ENCODE measurements at places on chromosomes 2 and 18.

GRCh38 chr2:130911996-130912395 is 75.3 kb downstream of the ARHGEF4 start:
- DNase-seq: no peak

GRCh38 chr2:56217106-56217505 is 33.3 kb downstream of the CCDC85A start:
- peak; percentile 12 for DNase-seq

- DNase-seq: peak; percentile 24
These were observed 1037.2 kb upstream of the ACVR2A start for GRCh38 chr2:146807568-146808168.

DNA sequence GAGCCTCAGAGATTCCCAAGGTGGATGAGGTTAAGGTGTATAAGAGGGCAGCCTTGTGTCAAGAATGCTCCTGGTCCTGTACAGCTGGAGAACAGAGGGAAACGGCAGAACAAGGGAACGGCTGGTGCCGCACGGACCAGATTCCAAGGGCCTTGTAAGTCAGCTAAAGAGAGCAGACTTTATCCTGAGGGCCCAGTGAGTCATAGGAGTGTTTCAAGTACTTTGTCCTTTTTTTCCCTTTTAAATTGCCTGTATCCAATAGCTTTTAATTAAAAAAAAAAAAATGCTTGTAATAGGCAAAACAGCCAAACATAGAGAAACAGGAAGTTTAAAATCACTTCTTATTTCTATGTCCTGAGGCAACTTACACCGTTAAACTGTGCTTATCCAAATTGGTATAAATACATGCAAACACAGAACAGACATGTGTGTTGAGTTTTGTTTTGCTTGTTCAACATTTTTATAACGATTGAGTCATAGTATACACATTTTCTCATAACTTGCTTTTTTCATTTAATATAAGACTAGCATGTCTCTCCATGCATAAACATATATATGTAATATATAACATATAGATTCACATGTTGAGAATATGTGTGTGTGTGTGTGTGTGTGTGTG is 42.1 kb upstream of the EVA1A start:
- no peak for DNase-seq

- no peak for DNase-seq
These were observed 99.0 kb upstream of the LTBP1 start for GRCh38 chr2:32847734-32848133.

DNA sequence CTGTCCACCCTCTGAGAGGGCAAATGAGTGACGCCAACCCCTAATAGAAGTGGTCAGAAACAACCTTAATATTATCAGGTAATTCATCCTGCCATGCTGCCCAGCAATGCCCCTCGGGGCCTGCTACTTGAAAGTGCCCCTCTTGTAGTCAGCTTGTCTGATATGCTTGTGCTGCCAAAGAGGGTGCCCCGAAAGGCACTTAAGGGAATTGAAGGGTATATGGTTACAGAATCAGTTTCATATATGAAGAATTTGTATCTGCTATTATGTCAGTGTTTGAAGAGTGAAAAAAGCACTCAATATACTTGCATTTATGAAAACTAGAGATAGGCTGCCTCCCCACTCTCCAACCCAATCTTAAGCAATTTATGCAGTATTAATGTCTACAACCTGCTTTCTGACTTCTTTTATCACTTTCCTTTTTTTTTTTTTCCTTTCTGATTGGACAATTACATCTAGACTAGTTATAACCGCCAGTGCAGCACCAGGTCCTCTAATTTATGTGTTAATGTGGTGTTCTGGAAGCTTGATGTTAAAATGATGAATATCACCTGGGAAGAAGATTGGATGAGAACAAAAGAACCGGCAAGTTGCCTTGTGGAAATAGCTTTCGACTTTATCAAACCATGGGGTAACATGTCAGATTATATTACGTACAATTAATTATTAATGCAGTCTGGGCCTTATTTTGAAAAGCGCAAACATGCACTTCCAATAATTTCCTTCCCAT is 646.9 kb upstream of the ACVR2A start:
- DNase-seq: no peak

- no peak for DNase-seq
These were observed 31.3 kb upstream of the EVA1A start for GRCh38 chr2:75592030-75592429.

- DNase-seq: no peak
These were observed 415.9 kb downstream of the EPHA4 start for GRCh38 chr2:221156062-221156734.

GRCh38 chr18:676069-676468 is 18.6 kb downstream of the TYMS start:
- no peak for DNase-seq

DNA sequence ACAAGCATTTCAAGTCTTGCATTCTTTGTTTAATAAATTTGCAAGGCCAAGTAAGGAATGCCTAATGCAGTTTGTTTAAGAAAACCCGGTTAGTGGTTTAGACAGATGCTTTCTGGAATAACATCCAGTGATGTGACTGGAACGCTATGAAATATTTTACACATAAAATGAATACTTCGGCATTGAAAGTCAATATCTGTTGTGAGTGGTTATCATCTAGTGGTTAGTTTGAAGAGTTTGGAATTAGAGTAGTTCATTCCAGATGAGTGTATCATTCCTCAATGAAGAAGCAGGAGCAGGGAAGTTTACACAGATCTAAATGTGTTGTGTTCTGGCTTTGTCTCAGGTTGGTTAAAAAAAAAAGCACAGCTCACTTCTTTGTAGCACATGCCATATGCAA is 608.0 kb upstream of the PIK3C3 start:
- DNase-seq: no peak

GRCh38 chr2:190863946-190864345 is 16.7 kb upstream of the GLS start:
- no peak for DNase-seq

DNA sequence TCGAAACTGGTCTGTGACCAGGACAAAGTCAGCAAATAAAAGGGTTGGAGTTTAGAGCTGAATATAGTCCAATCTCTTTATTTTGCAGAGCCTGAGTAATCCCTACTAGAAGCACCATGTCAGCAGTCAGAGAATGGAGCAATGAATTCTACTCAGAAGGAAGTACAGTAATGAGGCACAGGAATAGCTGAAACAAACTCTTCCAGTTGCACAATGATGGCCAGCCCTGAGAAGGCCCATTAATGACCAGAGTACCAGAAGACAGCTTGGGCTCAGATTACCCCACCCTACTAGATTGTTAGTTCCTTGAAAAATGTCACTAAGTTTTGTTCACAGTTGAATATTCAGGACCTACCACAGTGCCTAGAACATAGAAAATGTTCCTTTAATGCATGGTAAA is 40.3 kb upstream of the SCG2 start:
- DNase-seq: no peak

DNA sequence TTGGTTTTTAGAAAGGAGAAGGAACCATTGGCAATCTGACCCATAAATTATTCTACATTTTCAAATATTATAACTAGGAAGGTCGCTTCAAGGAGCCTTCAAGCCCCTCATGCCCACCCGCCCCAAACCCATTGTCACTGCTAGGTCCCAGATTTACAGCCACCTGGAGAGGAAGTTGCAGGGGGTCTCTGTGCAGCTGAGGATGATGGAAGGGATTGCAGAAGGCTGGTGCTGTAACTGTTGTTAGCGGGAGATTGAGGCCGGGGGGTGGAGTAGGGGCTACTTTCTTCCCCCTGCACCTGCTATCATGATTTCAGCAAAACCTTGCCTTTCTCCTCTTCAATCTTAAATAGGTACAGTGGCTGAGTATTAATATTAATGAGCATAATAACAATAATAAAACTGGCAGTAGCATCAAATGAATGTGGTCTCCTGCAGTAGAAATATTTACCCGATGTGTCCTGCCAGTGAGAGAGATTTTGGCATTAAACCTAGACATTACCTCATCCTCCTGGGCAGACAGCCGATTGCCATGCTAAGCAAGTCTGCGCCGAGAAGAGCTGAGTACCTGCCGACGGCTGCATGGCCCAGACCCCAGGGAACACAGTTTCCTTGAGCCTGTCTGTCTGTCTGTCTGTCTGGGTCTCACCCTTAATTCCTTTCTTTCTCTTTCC is 225.4 kb downstream of the FAM210A start:
- DNase-seq: no peak

- no peak for DNase-seq
These were observed 600.3 kb upstream of the GCFC2 start for GRCh38 chr2:76310894-76311633.

DNA sequence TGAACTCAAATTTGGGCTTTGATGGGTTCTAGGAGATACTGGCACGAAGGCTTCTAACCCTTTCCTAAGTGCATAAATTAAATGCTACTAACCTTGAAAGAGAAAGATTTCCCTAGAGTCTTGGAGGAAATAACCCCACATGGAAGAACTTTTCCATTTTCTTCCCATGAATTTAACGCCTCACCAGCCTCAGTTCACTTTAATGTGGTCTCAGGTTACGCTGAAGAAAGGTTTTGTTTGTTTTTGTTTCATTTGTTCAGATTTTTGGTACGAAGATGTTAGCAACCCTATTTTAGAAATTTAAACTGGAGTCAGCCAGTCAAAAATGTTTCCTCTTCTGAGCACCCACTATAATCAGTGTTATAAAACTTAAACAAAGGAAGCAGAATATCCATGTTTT is 30.7 kb downstream of the METTL4 start:
- DNase-seq: no peak

DNA sequence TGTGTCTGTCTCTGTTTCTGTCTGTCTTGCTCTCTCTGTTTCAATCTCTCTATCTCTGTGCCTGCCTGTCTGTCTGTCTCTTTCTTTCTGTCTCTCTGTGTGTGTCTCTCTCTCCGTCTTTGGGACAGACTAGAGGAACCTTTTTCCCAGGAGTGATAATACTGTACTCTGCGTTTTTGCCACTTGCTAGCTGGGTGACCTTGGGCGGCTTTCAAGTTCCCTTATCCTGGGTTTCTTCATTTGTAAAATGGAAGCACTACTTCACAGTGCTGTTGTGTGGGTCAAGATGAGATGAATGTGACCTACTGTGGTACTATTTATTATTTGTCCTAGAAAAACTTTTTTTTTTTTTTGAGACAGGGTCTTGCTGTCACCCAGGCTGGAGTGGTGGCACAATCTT is 42.4 kb downstream of the HPCAL1 start:
- no peak for DNase-seq

GRCh38 chr2:20027705-20028434 is 15.4 kb upstream of the MATN3 start:
- DNase-seq: no peak

GRCh38 chr18:74582642-74583041 is 15.0 kb upstream of the ZNF407 start:
- DNase-seq: no peak

DNA sequence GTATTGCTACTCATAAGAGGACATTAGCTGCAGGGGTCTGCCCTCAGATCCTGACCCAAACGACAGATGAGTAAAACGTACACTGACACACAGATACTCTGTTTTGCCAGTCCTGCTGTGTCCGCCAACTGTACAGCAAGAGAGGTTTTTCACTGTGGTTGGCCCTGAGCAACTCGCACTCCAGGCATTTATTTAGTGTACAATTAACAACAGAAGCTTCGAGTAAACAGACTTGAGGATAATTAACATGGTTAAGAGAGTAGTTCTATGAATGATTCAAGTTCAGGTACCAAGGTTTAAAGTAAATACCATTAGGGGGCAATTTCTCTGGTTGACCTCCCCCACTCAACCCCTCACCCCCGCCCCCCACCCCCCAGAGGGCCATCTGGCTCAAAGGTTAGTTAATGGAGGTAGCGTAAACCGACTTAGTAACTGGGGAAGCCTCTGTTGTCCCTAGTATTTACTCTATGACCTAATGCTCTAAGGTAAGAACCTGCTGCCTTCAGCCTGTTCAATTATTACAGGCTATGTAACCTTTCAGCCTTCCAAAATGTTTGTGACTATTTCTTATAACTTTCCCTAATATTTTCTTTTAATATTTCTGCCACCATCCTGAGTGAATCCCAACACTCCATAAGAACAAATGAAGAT is 103.9 kb upstream of the XIRP2 start:
- DNase-seq: no peak

DNA sequence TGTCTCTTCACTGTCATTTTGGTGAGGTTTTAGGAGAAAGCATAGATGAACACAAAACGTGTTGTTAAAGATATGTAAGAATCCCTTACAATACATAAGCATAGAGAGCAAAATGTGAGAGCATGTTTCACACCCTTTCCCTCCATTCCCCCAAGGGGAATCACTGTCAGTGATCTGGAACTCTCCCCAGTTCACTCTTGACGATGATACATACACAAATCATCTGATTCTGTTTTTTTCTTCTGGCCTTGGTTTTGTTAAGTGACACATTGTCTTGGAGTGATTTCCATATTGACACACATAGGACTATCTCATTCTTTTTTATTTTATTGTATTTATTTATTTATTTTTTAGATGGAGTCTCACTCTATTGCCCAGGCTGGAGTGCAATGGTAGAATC is 53.7 kb upstream of the TANC1 start:
- no peak for DNase-seq

DNA sequence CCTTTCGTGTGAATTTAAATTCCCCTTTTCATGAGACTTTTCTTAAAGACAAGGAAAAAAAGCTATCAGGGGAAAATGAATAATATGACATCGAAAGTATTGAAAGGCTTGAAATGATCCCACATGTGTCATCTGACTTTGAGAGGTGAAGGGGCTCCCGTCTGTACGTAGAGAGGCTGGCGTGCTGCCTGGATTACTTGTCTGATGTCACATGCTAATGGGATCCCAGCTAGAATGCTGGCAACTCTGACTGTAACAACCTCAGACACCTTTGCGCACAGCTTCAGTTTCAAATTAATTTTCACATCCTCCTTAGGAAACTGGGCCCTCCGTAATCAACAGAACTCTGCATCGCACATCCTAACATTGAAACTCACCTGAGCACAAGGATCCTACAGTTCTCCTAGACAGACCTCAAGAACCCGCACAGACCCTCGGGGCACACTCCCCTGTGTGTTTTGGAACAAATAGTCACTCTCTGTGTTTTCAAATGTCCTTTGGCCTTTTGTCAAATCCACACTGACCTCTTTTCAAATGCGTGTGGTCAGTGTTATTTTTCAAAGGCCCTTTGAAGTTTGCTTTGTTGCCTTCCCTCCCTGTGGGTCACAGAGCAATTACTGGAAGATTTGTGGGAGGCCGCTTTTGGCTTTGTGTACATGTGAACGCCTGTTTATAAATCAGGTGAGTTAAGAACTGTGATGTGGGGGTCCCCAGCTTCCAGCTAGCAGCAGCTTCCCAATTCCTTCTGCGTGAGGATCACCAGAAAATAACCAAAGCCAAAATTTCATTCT is 65.9 kb downstream of the IL1R2 start:
- DNase-seq: no peak

- no peak for DNase-seq
These were observed 191.3 kb upstream of the SMAD2 start for GRCh38 chr18:48121752-48122151.

DNA sequence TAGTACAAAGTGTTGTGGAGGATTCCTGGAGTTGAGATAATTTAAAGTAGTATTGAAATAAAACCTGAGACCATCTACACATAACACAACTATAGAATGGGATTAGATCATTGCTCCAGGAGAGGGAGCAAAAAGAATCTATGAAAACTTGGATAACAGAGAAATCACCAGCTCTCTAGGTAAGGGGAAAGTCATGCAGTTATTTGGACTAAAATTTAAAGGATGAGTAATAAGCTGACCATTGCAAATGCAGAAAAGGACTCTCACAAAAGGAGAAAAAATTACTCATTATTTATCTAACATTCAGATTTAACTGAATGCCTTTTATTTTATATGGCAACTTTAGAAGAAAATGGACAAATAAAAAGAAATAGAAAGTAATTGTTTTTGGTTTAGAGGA is 1399.8 kb upstream of the ACVR2A start:
- no peak for DNase-seq

- no peak for DNase-seq
These were observed 142.1 kb downstream of the FAM124B start for GRCh38 chr2:224259831-224260230.

GRCh38 chr2:232854082-232854481 is 16.0 kb upstream of the SNORC start:
- DNase-seq: no peak

Measured in WTC11 (cell line).